ENCODE measurements at places on chromosomes 16 and 17.

- DNase-seq: no peak
Measured at GRCh38 chr17:43319293-43320124, 79.3 kb upstream of the ARL4D start.

GRCh38 chr17:49452201-49452600, 37.5 kb upstream of the PHB1 start:
- DNase-seq: no peak

DNA sequence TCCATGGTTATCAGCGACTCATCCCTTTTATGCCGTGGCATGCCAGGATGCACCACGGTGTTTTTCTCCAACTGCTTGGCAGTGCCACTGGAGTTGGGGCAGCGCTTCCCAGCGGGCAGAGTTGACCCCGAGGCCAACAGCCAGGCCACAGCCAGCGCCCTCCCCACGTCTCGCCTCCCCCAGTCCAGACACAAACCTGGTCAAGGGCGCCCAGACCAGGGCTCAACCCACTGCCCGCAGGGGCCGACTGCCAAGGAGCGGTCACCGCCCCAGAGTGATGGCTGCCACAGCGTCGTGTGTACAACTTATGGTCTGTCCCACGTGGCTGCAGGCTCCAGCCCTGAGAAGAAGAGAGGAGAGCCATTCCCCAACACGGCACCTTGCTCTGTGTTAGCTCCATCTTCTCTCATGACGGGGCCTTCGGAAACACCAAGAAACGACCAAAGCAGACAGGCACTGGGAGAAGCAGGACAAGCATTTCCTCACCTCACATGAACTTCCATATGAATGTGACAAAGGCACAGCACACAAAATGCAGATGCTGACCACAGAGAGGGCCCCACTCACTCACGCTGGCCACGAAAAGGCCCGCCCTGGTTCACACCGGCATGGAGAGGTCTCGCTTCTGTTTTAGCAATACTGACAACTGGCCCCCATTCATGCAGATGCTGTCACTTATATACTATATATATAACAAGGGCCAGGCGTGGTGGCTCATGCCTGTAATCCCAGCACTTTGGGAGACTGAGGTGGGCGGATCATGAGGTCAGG, 27.0 kb downstream of the AXIN1 start:
- no peak for DNase-seq

GRCh38 chr16:10120953-10121352, 61.3 kb downstream of the GRIN2A start:
- no peak for DNase-seq

- no peak for DNase-seq
Measured at GRCh38 chr16:57513371-57514102, 22.8 kb downstream of the CCDC102A start.

DNA sequence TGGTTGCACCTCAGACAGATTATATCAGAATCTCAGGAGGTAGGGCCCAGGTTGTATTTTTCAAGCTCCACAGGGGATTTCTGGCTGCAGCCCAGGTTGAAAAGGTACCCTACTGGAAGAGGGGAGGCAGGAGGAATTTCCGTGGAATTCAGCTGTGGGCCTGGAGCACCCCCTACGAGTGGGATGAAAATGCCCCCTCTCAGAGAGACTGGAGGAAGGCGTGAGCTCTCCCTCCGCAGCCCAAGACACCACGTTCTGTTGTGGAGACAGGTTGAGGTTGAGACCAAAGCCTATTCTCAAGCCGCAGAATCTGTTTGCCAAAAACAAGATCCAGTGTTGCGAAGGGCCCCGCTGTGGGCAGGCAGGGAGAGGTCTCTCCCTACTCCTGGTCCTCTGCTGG, 102.0 kb downstream of the CCDC182 start:
- no peak for DNase-seq

DNA sequence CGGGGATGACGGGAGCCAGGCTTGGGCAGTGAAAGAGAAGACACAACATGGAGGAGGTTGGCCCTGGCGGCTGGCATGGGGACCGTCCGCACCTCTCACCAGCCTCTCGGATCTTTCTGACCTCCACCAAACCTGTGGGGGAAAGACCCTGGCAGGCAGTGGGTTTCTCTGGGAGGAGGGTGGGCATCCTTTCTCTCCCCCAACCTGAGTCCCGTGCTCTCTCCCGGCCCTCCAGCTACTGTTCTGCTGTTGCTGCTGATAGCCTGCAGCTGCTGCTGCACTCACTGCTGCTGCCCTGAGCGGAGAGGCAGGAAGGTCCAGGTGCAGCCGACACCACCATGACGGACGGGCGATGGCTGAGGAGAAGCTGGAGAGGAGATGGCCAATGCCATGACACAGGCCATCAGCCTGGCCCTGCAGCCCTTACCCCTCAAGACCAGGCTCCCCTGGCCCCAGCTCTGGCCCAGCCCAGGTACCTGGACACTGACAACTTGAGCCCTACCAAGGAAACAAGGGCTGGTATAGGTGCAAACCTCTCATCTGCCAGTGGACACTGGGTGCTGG, 7.4 kb downstream of the SMIM5 start:
- DNase-seq: no peak

Measured in activated T-helper 1 cell treated with Interleukin-2 at 50 U/mL for 16 hours (primary cell).